ENCODE measurements at places on chromosomes 13 and 19.

DNA sequence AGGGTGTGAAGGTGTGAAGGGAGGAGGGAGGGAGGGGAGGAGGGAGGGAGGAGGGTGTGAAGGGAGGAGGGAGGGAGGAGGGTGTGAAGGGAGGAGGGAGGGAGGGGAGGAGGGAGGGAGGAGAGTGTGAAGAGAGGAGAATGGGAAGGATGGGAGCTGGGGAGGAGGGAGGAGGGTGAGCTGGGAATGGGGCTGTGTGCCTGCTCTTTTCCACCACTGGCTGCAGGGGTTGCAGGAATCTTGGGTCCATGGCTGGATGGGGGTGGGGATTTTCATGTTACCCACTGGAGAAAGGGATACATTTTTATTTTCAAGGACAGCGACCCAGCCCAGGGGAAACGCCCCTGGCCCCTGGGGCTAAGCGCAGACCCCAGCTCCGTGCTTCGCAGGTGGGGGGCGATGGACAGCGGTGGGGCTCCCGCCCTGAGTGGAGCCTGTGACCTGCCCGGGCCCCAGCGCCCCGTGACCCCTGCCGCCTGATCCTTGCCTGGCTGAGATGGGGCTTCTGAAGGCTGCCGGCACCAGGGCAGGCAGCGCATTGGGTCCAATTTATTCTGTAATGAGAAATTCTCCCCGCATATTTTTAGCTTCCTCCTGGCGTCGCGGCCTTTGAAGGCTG lies 3.0 kb upstream of the EFNA2 start:
- DNase-seq = no peak

GRCh38 chr19:3514930-3515329 lies 8.8 kb downstream of the FZR1 start:
- DNase-seq = no peak

DNA sequence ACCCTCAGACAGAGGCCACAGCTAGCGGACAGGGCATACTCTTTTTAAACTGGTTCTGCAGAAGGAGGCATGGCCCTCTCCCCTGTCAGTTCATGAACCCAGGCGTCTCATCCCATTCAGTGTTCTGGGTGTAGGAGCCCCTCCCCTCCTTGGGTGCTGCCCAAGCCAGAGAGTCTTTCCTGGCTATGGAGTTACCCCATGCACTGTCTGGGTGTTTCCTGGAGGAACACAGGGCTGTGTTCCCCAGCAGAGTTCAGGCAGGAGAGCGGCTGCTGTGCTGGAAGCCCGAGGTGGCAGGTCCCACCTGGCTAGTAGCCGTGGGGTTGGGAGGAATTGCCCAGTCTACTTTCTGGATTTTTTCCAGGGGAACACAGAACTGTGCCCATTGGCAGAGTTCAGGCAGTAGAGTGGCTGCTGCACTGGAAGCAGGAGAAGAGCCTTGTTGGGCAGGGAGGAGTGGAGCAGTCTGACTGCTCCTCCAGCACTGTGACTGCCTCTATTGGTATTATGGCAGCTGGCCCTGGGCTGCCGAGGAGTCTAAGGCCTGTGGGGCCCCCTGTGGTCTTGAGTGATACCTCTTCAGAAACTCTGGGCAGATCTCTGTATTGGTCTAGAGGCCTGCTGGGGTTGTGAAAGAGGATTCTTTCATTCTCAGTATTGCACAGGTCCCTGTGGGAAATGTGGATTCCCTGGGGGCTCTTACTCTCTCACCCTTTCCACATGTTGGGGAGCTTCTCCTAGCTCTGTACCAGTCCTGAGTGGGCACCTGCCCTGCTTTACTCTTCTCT lies 168.3 kb downstream of the PCDH20 start:
- no peak for DNase-seq

DNA sequence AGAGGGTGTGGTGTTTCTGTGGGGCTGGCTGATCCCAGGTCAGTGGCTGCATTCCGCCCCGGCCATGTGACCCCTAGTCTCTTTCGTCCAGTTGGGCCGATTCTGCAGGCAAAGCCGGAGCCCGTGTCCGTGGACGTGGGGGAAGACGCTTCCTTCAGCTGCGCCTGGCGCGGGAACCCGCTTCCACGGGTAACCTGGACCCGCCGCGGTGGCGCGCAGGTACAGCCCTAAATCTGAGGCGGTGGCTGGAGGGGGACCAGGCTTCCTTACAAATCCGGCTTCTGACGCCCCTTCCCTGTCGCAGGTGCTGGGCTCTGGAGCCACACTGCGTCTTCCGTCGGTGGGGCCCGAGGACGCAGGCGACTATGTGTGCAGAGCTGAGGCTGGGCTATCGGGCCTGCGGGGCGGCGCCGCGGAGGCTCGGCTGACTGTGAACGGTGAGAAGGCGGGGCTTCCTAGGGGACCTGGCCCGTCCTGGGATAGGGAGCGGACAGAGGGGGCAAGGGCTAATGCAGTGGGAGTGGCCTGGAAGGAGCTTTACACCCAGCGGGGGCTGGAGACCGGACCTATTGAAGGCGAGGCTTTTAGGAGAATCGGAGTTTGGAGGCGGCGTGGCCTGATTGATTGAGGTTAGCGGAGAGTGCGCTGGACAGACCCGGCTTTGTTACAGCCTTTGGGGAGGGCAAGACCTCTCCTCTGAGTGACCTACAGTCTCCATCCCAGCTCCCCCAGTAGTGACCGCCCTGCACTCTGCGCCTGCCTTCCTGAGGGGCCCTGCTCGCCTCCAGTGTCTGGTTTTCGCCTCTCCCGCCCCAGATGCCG lies 4.3 kb downstream of the KIRREL2 start:
- DNase-seq = no peak

Measured in cortex of kidney (tissue), 1 donor.